ENCODE measurements at places on chromosomes 2 and 18. TPM values are rescaled to one million over a fixed set of nuclear protein-coding genes. Genes with fewer than 3 reads are reported as not detected.

The SERPINB12 gene
- total RNA-seq = not detected

The RGPD5 gene
- 22.0 TPM for total RNA-seq

The LIMS2 gene
- total RNA-seq = 3.1 TPM

The POMC gene
- total RNA-seq = 0.57 TPM

The POTEI gene
- total RNA-seq = under 0.01 TPM

The PPM1B gene
- 27.3 TPM for total RNA-seq

The CKAP2L gene
- total RNA-seq = 0.74 TPM

The AGXT gene
- not detected for total RNA-seq

The NEU4 gene
- not detected for total RNA-seq

The FAM110C gene
- not detected for total RNA-seq

The PLCL1 gene
- total RNA-seq = 1.1 TPM

The EPB41L3 gene
- total RNA-seq = 10.1 TPM

The CYS1 gene
- total RNA-seq = 2.0 TPM

The FOXD4L1 gene
- 0.09 TPM for total RNA-seq

The LBX2 gene
- 2.9 TPM for total RNA-seq

The C1QL2 gene
- not detected for total RNA-seq
